ENCODE measurements at places on chromosomes 12 and 14.

DNA sequence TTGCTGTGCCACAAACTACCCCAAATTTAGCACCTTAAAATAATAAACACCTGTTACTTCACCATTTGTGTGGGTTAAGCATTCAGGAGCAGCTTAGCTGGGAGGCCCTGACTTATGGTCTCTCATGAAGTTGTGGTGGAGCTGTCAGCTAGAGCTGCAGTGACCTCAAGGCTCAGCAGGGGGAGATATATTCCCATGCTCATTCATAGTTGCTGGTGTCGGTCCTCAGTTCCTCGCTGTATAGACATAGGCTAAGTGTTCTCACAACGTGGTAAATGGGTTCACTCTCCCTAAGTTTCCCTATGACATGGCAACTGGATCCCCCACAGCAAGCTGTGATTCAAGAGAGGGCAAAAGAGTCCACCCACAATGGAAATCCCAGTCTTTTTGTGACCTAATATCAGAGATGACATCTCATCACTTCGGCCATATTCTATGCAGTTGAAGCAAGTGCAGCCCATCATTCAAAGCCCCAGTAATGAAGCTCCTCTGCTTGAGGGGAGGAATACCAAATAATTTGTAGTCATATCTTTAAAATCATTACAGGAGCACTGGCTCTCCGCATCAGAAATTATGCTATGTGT is 41.1 kb downstream of the PRB3 start:
- DNase-seq: peak; percentile 14

- DNase-seq: no peak
Observed at GRCh38 chr12:93099792-93100191, 170.7 kb upstream of the EEA1 start.

GRCh38 chr12:104960464-104960863 is 2.4 kb upstream of the SLC41A2 start:
- DNase-seq: no peak

DNA sequence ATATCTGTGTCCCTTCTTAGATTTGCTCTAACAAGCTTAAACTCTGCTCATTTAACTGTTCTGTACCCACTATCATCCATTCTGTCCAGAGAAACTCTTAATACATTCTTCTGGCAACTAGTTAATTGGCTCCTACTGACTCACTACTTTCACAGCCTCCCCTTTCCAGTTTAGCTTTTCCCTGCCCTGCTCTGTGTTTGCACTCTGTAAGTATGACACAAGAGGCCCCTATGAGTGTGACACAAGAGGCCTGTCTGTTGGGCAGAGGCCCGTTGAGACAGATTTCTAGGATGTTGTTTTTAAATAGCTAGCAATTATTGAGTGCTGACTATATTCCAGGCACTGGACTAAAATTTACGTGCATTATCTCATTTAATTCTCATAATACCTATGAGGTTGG is 246.0 kb upstream of the DAAM1 start:
- DNase-seq: no peak

DNA sequence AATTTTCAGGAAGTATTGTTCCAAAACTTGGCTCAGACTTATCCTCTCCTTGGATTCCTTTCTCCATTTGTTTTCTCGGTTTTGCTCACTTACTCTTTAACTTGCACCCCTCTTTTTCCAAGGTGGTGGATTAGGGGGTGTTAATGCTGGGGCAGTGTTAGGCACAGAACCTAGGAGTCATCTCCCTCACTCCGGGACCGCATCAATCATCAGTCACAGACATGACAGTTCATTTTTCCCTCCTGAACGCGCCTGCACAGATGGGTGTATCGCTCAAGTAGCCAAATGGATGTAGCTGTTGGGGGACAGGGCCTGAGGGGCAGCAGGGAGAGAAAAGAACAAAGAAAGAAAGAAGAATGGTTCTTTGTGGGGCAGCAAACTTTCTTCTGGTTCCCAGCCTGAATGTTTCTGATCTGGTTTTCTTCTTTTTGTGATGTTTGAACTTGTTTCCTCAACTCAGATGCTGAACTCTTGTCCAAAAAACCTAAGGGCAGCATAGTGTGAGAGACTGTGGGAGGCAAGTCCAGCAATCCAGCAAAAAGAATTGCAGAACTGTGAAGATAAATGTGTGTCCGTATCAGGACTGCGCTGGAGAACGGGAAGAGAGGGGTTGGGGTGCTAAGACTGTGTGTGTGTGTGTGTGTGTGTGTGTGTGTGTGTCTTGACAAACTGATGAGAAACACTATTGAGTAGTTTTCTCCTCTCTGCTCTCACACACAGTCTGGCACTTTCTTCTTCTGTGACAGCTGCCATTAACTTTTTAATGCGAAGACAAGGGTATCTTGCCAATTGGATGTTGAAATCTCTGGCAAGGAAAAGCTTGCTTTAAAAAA is 131.1 kb downstream of the FBXL14 start:
- DNase-seq: no peak

- no peak for DNase-seq
Observed at GRCh38 chr14:101665478-101666078, 95.9 kb upstream of the PPP2R5C start.

- no peak for DNase-seq
Observed at GRCh38 chr12:80498059-80498728, 54.2 kb downstream of the PTPRQ start.

DNA sequence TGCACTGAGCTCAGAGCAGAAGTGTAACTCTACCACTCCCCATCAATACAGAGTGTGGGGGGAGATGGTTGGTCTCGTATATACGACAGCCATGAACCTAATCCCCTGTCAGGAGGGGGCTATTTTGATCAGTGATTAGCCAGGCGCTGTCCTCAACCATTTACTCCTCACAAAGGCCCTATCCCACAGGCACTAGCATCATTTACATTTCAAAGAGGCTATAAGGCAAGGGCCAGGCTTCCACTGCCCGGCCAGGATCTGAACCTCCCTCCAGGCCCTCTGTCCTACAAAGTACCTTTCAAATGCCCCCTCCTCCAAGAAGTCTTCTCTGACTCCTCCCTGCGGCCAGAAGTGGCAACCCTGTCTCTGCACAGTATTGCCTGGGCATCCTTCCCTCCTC is 74.7 kb downstream of the ITPK1 start:
- DNase-seq: no peak

GRCh38 chr14:32404784-32405573 is 75.9 kb downstream of the AKAP6 start:
- no peak for DNase-seq

DNA sequence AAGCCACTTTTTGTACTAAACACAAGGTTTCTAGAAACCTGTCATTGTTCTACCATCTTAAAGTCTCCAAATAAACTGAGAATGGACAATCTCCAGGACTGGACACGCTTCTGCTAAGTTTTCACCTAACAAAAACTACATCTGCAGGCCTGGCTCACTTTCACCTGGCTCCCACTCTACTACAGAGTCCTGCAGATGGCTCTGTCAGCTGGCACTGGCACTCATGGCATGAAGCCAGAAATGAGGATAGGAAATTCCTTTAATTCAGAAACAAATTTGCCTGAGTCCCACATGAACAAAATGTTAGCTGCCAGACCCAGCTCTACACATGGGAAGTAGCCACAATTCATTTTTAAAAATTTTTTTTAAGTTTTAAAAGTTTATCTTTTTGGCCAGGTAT is 42.1 kb downstream of the STXBP6 start:
- DNase-seq: no peak

GRCh38 chr14:97413966-97414717 is 617.0 kb downstream of the VRK1 start:
- DNase-seq: no peak

DNA sequence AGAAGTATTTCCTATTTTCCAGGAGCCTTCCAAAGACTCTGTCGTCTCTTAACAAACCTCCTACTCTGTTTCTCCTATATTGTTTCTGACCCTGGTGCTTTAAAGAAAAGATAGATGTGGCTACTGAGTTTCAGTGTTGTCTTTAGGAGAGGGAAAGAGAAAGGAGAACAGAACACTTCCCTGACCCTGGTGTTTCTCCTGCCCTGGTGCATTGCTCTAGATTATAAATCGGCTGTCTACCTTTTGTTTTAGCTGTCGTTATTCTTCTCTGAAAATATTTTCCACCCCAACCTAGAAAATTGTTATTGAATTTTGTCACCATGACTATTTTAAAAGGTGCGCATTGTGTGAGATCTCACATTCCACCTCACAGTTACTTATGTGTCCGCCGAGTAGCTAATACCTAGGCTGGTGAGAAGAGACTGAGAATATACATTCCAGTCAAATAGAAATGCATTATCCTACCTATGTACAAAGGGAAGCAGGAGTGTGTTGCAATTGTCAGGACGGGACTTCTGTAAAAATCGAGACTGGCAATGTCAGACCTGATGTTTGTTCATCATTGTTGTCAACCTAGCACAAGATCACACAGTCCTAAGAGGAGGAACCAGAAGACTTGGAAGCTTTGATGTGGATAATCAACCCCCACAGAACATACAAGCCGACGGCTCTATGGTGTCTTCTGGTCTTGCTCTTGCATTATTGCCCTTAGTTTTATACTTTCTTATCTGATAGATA is 108.7 kb upstream of the SLC38A4 start:
- no peak for DNase-seq
